ENCODE measurements at places on chromosomes 12 and 14.

GRCh38 chr12:53330671-53331070 is 5.5 kb downstream of the SP7 start:
- no peak for DNase-seq

DNA sequence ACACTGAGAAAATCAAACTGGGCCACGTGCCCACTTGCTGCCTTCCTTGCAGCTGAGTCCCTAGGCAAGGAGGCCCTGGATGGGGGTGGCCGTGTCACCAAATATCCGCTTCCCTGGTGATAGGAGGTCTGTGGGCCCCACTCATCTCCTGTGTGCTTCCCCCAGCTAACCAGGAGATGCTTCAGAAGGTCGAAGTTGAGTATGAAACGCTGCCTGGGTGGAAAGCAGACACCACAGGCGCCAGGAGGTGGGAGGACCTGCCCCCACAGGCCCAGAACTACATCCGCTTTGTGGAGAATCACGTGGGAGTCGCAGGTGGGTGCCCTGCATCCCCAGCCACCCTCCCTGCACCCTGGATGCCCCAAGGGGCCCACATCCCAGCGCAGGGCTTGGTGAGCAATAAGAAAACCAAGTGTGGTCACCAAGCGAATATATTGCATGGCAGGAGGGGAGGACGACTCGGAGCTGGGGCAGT is 6.8 kb upstream of the SIVA1 start:
- DNase-seq, result no peak

DNA sequence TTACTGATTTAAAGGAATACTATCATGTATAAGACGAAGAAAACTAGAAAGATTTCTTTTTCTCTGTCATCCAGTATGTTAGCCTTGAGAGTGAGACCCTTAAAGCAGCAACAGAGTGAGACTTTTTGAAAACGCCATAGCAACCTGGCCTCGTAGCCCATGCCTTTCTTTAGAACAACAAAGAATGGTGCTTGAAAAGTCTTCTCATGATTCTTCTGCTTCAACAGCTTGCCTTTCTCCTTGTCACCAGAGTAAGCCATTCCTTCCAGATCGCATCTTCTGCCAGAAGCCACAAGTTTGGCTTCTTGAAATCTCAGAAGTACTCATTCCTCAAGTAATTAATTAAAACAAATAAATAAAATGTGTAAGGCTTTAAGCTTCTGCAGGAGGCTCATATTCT is 109.3 kb downstream of the PDE3A start:
- DNase-seq, result no peak

DNA sequence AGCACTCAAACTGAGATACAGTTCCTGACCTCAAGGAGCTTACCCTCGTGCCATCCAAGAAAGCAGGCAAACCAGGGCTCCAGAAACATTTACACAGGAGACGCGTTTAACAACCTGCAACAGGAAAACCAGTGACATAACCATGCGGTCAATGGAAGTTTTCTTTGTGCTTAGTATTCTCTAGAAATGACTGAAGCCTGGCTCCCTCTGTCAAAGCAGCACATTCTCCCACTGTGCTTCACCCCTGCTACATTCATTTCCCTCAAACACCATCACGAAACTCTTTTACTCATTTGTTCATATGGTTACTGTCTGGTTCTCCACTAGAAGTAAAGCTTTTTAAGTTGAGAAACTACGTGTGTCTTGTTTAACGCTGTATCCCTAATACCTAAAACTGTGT is 161.3 kb upstream of the CCND2 start:
- DNase-seq, result no peak

- no peak for DNase-seq
Measured at GRCh38 chr12:108297895-108298760, 41.0 kb downstream of the CMKLR1 start.

- no peak for DNase-seq
Measured at GRCh38 chr12:62760779-62761178, 174.2 kb downstream of the PPM1H start.

DNA sequence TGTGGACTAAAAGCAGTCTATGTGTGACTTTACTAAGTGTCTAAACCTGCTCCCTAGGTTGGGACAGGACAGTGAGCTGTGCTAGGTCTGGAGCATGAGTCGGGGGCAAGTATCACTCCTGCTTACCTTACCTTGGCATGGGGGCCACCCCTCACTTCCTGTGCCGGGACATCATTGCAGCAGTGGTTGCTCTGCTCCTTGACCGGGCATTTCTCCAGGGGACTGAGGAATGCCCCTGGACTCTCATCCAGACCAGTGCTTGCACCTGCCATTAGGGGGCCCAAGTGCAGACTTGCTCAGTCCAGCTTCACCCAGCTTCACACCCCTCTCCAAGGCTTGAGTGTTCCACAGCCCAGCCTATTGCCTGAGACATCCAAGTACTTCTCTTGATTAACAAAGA is 84.7 kb upstream of the NELL2 start:
- DNase-seq, result no peak

GRCh38 chr14:72614891-72615415 is 278.9 kb downstream of the DPF3 start:
- DNase-seq, result no peak

GRCh38 chr14:35201066-35201465 is 78.7 kb downstream of the PRORP start:
- DNase-seq, result no peak

GRCh38 chr12:67320614-67321295 is 51.6 kb downstream of the CAND1 start:
- DNase-seq, result no peak

DNA sequence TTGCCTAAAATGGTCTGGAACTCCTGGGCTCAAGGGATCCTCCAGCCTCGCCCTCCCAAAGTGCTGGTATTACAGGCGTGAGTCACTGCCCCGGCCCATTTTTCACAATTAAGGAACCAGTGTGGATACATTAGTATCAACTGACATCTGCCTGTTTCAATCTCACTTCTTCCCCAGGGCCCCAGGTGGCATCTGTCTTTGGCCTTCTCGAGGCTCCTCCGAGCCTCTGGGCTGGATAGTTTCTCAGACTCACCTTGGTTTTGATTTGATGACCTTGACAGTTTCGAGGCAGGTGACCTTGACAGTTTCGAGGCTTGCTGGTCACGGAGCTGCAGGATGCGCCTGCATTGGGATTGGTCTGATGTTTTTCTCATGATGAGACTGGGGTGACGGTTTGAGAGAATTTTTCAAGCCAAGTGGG is 41.0 kb upstream of the NCOR2 start:
- no peak for DNase-seq

DNA sequence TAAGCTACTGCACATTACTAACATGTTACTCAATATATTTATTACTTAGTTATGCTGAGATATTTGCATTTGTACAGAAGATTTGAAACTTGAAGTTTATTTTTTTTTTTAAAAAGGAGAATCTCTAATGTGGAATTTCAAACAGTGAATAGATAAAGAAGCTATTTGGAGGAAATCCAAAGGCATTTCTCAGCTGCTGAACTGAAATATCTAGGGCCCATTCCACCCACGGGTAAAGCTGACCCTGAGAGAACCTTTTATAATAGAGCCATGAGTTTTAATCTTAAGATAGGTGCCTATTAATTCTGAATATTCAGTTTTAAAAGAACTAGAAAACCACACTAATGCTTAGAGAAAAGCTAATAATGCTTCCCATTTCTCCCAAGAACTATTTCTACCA is 225.4 kb upstream of the CAND1 start:
- no peak for DNase-seq

DNA sequence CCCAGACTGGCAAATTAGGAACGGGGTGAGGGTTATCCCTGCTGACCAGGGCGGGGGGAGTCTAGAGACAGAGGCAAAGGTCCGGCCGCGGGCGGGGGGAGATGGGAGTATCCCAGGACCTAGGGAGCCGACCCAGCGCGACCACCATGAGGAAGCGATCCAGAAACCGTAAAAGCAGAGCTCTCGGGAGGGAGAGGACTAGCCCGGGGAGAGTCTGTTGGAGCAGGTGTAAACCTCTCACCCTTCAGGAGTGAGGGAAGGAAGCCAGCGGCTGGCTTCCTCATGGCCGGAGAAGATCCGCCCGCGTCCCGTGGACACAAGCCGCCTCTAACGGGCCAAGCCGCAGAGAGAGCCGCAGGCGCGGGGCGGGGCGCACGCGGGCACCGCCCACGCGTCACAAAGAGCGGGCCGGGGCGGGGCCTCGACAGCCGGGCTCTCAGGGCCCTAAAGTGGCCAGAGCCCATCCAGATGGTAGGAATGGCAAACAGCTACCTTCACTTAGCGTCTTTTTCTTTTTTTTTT is at the start of gene ACRBP:
ACRBP (minus strand) TSS at position 350 of the 522 bp plus-strand sequence; CDS start at position 284, 66 bp downstream.
- no peak for DNase-seq

DNA sequence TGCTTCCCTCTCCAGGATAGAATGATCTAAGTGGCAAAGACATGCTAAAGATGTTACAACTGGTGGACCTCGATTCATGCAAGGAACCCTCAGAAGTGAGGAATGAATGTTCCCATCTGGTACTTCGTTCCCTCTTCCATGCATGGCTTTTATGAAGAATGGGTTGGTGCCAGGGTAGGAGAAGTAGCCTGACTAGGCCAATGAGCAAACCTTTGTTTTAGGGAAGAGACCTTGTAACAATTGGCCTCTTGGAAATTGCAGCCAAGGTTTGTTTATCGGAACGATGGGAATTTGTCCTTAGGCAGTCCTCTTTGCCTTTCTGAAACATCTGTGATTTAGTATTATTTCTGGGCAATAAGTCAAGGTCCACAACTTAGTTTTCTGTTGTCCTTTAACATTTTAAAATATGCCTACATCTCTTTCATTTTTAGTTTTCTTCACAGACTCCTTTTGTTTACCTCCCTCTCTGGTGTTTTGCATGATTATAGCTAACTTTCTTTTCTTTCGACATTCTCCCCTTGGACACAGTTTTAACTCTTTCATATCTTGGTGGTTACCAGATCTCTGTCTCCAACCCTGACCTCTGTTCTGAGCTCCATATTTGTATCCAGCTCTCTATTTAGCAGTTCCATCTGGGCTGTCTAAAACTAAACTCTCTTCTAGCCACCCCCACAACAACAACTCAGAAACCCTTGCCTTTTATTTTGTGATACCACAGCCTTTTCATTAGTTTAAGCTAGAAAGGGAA is 70.0 kb downstream of the DIP2B start:
- no peak for DNase-seq

- no peak for DNase-seq
Measured at GRCh38 chr12:131856366-131857097, 28.3 kb downstream of the MMP17 start.

- DNase-seq, result no peak
Measured at GRCh38 chr14:23030936-23031335, 3.8 kb downstream of the PSMB5 start.

DNA sequence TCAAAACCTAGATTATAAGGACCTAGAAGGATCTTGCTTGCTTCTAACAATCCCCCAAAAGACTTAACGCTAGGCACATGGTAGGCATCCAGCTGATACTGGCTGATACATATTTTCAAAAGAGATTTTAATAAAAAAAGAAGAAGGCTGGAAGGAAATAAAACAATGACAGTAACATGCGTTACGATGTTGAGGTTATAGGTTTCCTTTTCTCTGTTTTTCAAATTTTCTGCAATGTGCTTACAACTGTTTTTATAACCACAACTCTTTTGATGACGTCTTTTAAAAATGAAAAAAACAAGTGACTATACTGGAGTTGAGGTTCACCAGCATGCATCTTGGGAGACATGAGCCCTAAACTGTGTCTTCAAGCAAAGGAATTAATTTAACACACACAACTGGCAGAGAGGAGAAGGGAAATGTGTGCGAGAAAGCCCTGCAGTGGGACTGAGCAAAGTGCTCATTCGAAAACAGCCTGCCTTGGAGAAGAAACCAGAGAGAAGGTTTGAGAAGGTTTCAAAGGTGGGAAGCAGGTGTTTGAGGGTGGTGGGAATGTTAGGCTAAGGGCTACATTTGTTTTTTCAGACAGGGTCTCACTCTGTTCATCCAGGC is 80.4 kb downstream of the DUSP16 start:
- no peak for DNase-seq

DNA sequence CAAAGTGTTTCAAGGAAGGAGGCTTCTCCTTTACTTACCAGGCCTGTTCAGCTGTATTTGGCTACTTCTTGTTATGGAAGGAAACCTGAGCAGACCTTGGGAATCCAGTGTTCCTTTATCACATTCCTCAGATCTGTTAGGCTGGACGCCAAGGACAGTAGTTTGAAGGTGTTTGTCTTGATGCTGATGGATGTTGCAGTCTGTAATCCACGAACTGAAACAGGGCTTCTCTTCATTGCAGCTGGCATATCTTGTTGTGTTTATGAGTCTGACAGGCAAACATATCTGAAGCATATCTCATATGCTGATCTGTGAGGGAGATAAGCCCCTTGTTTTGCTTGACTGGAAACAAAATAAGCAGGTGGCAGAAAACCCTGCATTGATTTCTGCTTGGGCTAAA is 904.3 kb downstream of the NRXN3 start:
- DNase-seq, result no peak

- no peak for DNase-seq
Measured at GRCh38 chr12:41011939-41012338, 176.2 kb upstream of the PDZRN4 start.

GRCh38 chr14:24071144-24071697 is at the start of gene CPNE6:
Gene CPNE6 (plus strand): TSS chr14:24071562. CDS start chr14:24072937, 1,375 bp downstream.
- no peak for DNase-seq

DNA sequence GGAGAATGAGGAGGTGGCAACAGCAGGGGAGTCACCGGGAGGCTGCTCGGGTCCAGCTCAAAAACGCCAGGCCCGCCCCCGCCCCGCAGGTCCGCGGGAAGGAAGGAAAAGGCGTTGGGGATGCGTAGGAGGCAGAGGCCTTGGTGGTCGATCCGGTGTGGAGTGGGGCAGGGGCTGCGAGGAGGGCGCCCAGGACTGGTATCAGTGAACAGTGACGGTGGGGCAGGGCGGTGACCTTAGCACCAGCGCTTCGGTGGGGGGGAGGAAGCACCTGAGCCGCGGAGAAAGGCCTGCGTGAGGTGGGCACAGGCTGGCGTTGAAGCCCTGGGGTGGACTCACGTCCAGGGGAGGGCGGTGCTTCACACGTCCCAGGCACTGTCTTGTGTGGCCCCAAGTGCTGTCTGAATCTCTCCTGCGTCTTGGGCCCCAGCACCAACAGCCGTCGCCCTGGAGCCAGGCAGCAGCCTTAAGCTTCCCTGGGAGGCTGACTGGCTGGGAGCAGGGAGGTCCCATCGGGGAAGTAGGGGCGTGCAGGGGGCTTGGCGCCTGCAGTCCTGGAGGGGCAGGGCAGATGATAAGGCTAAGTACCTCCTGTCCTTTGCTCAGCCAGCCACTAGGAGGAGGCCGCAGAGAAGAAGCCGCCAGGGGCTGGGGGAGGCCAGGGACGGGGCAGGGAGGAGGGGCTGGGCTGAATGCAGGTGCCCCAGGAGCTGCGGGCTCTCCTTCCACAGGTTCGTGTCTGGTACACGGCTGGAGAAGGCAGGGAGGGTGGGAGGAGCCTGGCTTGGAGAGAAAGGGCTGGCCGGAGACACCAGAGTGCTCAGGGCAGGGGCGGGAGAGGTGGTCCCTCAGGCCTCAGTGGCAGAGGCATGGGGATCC is 26.5 kb downstream of the ZBTB42 start:
- no peak for DNase-seq

- no peak for DNase-seq
Measured at GRCh38 chr12:80946591-80946990, 8.9 kb upstream of the LIN7A start.

GRCh38 chr12:68469113-68469512 is 137.0 kb upstream of the MDM1 start:
- no peak for DNase-seq
